MM.1S (cell line): ENCODE measurements at places on chromosomes 5 and 9.

DNA sequence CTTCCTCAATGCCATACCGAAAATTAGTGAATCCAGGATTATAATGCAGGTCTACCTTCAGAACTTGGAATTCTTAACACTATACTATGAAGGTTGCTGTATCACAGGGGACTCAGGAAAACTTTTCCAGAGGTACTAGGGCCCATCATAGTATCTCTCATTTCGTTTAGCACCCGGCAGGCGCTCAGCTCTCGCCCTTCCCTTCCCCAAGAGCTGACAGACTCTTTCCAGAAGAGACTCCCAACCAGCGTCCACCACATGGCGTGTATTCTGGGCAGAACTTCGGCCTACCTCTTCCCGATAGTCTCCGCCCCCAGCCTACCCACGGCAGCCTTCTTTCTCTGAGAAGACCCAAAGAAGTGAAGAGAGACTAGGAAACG is 271 bp downstream of the NOL8 start:
- no peak for DNase-seq

- DNase-seq: no peak
These were observed 72.0 kb upstream of the STXBP1 start for GRCh38 chr9:127539982-127540663.

DNA sequence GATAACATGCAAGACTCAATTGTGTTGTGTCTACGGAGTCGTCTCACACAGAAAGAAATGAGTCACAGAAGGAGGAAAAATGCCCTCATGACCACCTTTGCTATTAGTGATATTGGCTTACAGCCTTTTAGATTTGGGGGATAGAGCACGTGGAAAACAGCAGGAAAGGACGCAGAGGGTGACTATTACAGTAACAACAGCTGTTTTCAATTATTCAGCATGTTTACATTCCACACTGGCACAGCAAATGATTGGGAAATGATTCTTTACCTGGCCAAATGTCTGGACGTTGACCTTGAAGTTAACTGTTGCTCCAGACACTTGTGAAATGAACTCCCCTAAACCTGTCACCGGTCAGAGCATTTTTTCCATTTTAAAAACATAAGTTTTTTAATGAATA is 46.8 kb downstream of the APTX start:
- DNase-seq: no peak

DNA sequence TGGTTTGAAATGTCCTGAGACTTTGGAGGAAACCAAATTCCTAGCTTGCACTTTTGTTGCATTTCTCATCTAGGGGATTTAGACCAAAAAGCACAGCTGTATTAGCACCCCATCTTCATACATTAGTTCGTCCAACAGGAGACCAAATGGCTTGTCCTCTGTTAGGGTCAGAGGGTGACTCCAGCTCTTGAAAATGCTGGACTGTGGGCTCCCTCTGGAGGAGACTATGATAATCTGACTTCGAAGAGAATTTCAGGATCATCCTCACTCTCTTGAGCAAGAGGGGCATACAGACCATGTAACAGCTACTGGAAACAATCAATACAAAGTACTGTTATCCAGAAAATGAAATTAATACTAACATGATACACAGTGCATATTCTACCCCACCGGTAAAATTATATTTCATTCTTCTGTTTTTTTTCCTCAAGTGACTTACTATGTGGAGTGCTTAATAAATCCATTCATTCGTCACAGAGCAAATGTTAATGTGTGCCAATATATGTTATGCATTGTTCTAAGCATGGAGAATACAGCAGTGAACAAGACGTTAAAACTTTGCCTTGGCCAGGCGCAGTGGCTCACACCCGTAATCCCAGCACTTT is 63.7 kb upstream of the PPP2CA start:
- peak; percentile 67 for DNase-seq

DNA sequence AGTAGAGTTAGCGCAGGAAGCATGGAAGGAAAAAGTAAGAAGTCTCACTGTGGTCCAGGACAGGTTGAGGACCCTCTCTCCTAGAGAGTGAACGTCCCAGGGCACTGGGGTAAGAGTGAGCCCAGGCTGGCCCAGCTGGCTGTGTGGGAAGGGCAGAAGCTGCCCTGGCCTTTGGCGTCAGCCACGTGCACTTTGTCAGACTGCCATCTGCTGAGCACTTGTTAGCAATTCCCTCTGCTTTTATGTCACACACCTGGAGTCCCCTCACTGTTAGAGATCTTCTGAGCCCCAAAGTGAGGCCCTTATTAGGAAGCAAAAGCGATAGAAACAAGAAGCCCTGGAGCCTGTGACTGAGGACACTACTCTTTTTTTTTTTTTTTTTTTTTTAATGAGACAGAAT is 79.1 kb downstream of the UGCG start:
- peak; percentile 37 for DNase-seq

DNA sequence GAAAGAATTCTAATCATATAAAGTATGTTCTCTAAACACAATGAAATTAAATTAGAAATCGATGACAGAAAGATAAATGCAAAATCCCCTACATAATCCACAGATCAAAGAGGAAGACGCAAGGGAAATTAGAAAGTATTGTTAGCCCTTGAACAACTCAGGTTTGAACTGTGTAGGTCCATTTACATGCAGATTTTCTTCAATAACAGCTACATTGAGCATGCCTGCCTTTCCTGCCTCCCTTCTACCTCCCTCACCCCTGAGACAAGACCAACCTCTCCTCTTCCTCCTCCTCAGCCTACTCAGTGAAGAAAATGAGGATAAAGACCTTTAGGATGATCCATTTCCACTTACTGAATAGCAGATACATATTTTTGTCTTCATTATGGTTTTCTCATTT is 75.2 kb downstream of the PLPP1 start:
- no peak for DNase-seq
